K562 (cell line): ENCODE measurements at places on chromosomes 2 and 18.

GRCh38 chr18:54673936-54674335 lies 82.9 kb downstream of the DYNAP start:
- no peak for DNase-seq

GRCh38 chr2:191573216-191573615 lies 104.7 kb upstream of the NABP1 start:
- no peak for DNase-seq

GRCh38 chr2:2145817-2146216 lies 185.3 kb downstream of the MYT1L start:
- DNase-seq, result no peak

DNA sequence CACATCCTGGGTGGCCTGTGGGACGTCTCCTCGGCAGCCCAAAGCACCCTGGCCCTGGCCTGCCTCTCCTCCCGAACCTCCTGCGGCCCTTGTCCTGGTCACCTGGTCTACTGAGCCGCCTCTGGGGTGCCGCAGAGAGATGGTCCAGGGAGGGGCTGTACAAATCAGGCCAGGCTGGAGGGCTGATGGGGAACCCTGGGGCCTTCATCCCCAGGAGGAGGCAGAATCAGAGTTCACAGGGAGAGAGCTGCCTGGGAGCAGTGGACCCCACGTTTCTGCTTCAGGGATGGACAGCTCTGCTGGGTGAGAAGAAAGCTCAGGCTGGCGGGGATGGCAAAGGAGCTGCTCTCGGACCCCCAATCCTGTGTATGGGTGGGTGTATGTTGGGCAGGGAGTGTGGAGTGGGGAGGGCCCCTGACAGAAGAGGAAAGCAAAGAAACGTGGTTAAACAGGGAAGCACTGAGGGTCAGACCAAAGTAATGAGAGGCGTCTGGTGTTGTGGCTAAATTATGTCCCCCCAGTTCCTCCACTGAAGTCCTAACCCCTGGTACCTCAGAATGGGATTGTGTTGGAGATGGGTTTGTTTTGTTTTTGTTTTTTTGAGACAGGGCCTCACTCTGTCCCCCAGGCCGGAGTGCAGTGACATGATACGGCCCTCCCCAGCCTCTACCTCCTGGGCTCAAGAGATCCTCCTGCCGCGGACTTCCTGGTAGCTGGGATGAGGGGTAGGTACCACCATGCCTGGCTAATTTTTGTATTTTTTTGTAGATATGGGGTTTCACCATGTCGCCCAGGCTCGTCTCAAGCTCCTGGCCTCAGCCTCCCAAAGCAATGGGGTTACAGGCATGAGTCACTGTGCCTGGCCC lies 73.4 kb upstream of the SMAD7 start:
- DNase-seq, result no peak

DNA sequence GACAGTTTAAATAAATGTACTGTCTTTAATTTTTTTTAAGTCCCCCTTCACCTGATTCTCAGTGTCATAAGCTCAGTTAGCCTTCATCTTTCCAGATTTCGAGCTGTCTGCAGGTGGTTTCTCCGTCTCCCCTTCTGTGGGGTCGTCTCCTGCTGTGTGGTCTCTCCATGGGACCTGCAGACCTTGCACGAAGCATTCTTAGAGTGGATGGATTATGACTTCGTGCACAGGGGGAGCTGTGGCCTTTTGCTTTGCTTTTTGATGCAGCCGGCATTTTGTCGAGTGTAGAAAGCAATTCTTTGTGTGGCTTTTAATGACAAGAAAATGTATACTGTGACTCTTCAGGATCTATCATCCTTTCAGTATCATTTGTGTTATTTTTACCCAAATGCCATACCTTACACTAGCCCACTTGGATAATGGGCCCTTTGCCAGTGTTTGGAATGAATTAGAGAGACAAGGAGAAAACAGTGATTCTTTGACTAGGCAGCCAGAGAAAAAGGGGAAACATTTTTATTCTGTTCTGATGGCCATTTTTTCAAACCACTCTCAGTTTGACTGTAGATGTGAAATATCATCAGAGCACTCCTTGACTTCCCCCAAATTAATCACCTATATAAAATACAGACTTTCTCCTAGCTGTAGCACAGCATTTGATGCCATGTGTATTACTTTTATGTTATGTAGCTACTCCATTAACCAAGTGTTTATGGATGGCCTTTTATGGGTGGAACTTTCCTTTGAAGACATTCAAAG lies 54.3 kb downstream of the ITGA6 start:
- no peak for DNase-seq

- DNase-seq, result no peak
These were observed 69.0 kb downstream of the GORASP2 start for GRCh38 chr2:170997893-170998597.

- no peak for DNase-seq
These were observed 64.7 kb downstream of the CCDC178 start for GRCh38 chr18:33375829-33376228.

DNA sequence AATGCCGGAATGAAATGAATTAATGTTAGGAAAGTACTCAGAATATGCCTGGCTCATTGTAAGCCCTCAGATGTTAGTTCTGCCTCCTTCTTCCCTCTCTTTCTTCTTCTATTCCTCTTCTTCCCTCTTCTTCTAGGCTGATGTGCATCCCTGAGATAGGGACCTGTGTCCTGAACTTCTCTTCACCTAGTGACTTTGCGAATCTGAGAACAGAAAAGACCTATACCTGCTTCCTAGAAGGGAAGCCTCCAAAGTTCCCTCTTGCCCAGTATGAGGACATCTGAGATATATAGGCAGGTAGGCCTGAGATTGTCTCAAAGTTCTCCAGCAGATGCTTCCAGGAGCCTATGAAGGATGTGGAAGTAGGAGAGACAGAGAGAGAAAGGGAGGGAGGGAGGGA lies 8.1 kb upstream of the CYP27A1 start:
- no peak for DNase-seq

DNA sequence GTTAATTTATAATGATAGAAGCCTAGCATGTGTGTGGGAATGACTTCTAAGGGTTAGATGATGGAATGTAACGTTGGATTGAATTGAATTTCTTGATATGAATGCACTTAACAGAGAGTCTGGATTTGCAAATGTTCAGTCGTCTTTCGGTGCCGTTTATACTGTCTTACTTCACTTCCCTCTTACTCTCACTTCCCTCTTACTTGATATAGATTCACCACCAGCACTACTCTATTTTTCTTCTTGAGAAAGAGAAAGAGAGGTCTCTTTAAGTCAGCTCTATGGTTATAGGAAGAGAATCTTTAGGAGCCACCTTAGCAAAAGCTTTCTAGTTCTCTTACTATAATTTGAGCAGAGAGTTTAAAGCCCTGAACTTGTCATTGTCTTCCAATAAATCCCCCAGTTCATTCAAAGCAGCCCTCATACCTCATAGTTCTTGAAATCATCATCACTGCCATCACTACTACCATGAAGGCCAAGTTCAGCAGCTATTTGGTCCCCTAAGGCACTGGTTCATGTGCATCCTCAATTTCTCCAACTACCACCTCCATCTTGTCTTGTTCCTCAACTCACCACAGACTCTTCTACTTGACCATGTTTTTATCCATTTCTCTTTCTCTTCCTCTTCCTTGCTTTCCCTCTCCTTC lies 501.7 kb upstream of the TCF4 start:
- no peak for DNase-seq

DNA sequence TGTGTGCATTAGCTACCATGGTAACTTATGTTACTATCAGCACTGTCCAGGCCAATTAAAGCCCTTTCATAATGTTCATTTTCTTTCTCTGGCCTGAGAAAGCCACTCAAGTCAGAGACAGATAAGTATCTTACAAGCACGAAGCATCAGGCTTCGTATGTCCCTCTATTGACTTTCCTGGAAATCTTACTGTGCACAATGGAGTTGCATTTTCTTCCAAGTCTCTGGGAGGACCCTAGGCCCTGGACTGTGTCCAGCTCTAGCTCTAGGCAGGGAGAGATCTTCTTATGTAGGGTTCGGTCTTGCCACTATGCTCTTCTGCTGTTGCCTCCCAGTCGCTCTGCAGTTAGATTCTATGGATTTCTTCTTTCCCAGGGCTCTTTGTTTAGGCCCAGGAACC lies 40.0 kb upstream of the ITGA6 start:
- DNase-seq, result no peak

DNA sequence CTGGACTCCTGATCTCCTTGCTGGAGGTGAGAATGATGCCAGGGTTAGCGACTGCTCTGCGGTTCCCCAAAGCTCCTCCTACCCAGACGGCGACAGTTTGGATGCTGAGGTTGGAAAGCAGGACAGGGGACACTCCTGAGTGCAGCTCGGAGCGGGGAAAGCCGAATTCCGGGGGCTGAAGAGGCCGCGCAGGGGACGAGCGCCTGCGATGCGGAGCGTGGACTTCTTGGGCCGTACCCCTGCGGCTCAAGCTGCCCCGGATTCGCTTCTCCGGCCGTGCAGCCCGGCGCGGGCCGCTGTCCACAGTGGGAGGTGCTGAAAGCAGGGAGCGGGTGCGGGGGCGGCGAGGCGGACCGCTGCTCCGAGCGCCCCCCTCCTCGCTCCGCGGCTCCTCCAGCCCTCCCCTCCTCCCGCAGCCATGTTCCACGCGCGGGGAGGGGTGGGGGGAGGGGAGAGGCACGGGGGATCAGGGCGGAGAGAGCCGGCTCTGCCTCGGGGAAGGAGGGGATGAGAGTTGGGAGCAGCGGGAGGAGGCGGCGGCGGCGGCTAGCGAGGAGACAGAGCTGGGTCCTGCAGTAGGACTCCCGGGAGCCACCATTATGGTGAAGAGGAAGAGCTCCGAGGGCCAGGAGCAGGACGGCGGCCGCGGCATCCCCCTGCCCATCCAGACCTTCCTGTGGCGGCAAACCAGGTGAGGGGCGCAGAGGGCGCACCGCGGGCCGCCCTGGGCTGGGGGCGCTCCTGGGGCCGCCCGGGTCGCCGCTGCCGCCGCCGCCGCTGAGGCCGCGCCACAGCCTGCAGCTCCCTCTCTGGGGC lies at the start of gene UNC80:
UNC80 (plus strand) TSS at position 359 of the 816 bp plus-strand sequence; CDS start at position 600, 241 bp downstream.
- peak; percentile 50 for DNase-seq

DNA sequence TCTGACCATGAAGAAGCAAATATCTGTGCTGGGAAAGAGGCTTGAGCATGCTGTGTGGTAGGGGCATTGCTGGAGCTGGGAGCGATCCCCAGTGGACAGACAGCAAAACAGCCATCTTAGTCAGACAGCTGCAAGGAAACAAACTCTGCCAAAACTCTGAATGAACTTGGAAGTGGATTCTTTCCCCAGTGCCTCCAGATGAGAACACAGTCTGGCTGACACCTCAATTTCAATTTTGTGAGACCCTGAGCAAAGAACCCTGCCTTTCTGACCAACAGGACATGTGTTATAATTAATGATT lies 23.2 kb upstream of the FAP start:
- no peak for DNase-seq

DNA sequence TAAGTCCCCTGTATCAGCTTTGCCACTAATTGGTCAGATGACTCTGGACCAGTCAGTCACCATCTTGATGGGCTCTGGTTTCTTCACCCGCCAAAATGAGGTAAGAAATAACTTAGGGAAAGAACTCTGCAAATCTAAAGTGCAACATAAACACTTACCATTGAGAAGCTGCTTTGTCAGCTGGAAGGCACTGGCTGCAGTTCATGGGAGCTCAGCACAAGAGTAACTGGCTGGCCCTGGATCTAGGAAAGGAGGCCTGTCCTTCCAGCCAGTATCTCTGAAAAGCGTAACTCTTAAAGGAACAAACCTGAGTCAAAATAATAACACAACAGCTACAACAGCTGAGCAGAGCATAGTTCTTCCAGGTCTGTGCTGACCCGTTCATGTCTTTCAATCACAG lies 123.9 kb downstream of the CACNB4 start:
- DNase-seq, result no peak

GRCh38 chr2:190093793-190094192 lies 31.3 kb upstream of the MSTN start:
- no peak for DNase-seq

DNA sequence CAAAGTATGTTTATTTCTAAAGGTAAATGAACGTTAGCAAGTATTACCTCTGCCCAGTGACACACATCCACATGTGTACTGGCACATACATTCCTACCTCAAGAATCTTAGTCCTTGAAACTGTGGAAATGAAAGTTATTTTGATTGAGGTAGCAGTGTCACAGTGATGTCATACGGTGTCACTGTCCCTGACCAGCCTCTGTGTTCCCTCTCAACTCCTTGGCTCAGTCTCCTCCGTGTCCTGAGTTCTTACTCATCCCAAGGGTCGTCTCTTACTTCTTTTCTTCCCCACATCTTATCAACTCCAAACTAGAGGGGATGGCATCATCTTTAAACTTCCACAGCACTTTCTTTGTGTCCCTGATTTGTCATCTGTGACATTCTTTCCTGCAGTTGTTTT lies 3.3 kb downstream of the NCK2 start:
- no peak for DNase-seq

GRCh38 chr2:33058716-33059470 lies 112.1 kb downstream of the LTBP1 start:
- no peak for DNase-seq

- DNase-seq, result no peak
These were observed 47.2 kb downstream of the SMAD4 start for GRCh38 chr18:51077217-51077616.

- DNase-seq, result no peak
These were observed 22.0 kb downstream of the FHL2 start for GRCh38 chr2:105376789-105377240.

- DNase-seq, result no peak
These were observed 1.3 kb downstream of the TWIST2 start for GRCh38 chr2:238848976-238849853.

DNA sequence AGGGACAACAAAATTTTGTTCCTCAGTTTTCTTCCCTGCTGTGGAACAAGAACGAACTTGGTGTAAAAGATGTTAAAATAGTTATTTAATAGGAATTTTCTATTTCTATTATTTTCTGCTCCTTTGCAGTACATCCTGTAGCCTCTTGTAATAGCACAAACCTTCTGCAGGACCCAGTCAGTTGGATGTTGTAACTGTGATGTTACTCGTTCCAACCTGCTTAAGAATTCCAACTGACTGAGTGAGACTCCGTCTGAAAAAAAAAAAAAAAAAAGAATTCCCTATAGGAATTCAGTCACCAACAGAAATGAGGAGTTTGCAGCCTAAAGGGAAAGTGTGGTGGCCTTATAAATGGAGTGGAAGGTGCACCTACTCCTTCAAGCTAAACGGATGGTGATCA lies 46.4 kb upstream of the CDH20 start:
- DNase-seq, result no peak
